DMS53 (cell line): ENCODE measurements at places on chromosomes 13 and 19.
A peak's percentile ranks its signal among the peaks of the same experiment; 100 is the strongest.

DNA sequence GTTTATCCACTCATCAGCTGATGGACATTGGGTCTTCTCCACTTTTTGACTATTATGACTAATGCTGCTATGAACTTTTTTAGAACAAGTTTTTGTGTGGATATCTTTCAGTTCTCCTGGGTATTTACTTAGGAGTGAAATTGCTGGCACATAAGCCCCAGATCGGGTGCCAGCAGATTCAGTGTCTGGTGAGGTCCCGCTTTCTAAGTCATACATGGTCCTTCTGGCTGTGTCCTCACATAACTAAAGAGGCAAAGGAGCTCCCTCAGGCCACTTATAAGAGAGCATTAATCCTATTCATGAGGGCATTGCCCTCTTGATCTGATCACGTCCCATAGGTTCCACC is 600 bp upstream of the ZNF226 start:
- DNase-seq, result no peak

DNA sequence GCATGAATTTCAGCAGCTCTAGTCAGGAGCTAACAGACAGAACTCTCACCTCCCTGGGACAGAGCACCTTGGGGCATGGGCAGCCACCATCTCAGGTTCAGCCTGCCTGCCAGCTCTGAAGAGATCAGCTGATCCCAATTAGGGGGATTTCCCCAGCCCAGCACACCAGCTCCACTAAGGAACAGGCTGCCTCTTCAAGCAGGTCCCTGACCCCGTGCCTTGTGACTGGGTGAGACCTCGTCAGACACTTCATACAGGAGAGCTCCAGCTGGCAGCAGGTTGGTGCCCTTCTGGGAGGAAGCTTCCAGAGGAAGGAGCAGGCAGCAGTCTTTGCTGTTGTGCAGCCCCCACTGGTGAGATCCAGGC is 84.5 kb upstream of the UFM1 start:
- peak; percentile 68 for DNase-seq

DNA sequence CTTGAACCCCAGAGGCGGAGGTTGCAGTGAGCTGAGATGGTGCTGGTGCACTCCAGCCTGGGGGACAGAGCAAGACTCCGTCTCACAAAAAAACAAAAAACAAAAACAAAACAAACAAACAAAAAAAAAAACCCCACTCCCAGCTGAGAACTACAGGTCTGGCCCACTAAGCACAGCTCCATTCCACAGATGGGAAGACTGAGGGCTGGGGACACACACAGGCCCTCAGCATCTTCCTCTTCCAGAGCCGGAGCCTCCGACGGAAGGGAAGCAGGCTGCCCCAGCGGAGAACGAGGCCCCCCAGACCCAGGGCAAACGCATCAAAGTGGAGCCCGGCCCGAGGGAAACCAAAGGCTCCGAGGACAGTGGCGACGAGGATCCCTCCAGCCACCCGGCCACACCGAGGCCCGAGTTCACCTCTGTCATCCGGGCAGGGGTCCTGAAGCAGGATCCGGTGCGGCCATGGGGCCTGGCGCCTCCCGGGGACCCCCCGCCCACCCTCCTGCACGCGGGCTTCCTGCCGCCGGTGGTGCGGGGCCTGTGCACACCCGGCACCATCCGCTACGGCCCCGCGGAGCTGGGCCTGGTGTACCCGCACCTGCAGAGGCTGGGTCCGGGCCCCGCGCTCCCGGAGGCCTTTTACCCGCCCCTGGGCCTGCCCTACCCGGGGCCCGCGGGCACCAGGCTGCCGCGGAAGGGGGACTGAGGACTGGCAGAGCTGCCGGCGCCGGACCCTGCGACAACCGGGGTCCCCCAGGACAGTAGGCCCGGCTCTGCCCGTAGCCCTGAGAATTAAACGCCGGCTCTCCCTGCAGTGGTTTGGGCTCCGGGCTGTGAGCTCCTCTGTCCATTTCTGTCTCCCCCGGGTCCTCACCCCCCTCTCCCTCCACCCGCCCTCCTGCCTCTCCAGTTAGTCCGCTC is 3.2 kb downstream of the TMEM160 start:
- no peak for DNase-seq

GRCh38 chr19:45828945-45829344 is 13.8 kb upstream of the RSPH6A start:
- DNase-seq, result no peak

- DNase-seq, result peak; percentile 73
Observed at GRCh38 chr19:8209462-8210378, 550 bp downstream of the CERS4 start.

DNA sequence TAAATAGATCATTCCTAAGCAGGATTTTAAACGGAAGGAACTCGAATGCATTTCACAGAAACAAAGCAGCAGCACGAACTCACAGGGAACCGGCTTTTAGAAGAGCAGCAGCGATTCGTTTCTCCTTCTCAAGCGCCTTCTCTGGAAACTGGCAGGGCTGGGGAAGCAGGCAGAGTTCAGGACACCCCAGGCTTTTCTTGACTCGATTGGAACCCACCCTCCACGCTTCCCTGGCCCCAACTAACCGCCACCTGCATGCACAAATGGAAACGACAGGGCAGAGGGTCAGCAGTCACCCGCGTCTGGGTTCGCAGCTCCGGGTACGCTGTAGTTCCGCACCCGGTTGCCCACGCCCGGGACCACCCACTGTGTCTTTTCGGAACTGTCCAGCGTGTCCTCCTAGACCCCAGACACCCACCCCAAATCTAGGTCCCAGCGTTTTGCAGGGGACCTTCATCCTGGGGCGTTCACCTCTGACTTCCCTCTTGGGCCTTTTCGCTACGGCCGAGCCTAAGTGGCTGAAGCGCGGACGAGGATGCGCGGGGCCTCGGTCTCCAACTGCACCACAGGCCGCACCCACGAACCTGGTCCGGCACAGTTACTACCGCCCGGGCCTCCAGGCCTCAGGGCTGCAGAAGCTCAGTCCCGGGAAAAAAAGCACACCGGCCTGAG is 500 bp downstream of the ZFP30 start:
- peak; percentile 90 for DNase-seq

DNA sequence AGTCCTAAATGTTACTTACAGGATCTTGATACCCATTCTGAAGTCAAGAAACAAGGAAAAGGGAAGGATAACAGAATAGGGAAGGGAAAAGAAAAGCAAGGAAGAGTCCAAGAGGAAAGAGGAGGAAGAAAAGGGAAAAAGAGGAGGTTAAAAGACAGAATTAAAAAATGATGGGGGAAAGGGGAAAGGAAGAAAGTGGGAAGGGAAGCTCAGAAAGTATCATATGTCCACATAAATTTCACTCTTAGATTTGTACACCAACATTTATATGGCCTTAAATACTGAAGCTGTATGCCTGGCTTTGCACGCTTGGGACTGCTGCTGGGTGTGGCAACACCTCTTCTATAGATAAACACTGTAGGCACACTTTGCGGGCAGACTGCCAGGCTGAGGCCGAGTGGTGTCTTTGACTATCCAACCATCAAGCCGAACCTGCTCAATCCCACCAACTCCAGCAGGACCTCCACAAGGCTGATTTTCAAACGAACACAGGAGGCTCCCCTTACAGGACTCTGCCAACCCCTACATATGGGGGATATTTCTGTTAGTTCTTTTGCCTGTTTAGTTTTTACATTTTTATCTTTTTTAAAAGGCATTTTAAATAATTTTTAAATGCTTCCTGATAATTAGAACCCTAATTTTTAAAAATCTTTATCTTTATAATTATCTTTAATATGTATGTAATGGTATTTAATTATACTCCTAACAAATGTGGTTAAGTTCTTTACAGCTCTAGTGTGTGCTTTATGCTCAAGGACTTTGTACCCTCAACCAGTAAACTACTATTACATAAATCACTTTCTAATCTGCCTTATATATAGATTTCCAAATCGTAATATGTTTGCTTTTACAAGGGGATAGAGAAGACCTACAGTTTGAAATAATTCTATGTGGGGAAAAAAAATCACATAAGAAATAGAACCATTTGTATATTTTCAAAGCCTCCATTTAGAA is 154.2 kb downstream of the DIAPH3 start:
- peak; percentile 44 for DNase-seq

- DNase-seq, result no peak
Observed at GRCh38 chr13:110706570-110707372, 855 bp upstream of the CARS2 start.

GRCh38 chr19:42024622-42025111 is 30.6 kb upstream of the ATP1A3 start:
- DNase-seq, result no peak

DNA sequence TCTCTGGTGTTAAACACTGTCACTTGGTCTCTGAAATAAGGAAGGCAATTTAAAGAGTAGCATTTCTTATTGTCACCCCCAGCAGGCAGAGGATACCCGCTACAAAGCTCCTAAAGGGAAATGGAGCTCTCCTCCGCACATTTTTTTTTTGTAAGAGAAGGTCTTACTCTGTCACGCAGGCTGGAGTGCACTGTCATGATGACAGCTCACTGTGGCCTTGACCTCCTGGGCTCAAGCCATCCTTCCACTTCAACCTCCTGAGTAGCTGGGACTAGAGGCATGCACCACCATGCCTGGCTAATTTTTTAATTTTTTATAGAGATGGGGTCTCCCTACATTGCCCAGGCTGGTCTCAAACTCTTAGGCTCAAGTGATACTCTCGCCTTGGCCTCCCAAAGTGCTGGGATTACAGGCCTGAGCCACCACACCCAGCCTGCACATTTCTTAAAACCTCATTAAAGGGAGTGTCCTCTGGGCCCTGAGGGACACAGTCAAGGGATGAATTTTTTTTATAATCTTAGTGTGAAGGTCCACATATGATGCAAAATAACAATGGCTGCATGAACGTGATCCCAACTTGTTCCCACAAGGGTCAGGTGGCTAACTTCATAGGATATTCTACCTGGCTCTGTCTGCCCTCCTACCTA is 32.1 kb downstream of the SLC25A30 start:
- no peak for DNase-seq

- DNase-seq, result no peak
Observed at GRCh38 chr19:45527731-45528130, 20.5 kb downstream of the VASP start.

DNA sequence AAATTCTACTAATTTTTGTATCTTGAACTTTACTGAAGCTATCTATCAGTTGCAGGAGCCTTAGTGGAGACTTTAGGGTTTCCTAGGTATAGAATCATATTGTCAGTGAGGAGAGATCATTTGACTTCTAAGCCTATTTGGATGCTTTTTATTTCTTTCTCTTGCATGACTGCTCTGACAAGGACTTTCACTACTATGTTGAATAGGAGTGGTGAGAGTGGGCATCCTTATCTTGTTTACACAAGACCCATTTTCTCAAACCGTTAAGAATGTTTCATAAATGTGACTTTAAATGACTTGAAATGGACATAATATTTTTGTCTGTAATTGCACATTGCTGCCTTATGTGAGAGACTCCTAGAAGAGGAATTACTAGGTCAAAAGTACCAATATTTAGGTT is 17.9 kb upstream of the CSNK1A1L start:
- no peak for DNase-seq

- peak; percentile 91 for DNase-seq
Observed at GRCh38 chr19:14689598-14690503, at the start of gene ZNF333. Gene ZNF333, plus strand, starts transcription at chr19:14690048. Its CDS starts 3,444 bp downstream, at chr19:14693492.

- DNase-seq, result peak; percentile 81
Observed at GRCh38 chr13:39616087-39616694, 13.2 kb upstream of the LHFPL6 start.

DNA sequence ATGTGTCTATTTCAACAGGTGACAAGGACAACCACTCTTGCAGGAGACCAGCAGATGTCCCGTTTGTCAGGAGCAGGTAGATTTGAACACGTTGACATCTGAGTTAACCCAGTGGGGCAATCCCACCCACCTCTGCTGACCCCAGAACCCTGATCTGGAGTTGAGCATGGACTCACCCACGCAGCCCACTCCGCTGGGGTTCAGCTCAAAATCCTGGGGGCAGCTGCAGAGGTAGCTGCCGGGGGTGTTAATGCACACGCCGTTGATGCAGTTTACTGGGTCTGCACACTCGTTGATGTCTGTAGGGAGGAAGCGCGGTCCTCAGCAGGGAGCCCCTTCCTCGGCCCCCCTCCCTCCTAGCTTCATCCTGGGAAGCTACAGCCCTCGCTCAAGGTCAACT is 39.9 kb downstream of the FBN3 start:
- DNase-seq, result no peak

DNA sequence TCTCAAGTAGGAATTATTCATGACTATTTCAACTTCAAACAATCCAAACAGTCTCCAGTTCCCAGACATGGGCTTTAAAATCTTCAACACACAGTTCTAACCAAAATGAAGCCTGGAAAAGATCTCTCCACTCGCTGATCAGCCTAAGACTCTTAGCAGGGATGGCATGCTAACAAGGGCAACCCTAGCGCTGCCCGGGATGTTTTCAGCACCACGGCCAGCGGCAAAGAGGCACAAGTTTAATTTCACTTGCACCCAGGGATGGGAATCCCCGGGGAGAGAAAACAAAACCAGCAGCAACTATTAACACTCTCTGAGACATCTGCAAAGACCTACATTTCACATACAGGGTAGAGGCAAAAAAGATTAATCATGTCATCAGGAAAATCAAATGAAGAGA is 43.0 kb downstream of the CACNA1A start:
- DNase-seq, result peak; percentile 6

DNA sequence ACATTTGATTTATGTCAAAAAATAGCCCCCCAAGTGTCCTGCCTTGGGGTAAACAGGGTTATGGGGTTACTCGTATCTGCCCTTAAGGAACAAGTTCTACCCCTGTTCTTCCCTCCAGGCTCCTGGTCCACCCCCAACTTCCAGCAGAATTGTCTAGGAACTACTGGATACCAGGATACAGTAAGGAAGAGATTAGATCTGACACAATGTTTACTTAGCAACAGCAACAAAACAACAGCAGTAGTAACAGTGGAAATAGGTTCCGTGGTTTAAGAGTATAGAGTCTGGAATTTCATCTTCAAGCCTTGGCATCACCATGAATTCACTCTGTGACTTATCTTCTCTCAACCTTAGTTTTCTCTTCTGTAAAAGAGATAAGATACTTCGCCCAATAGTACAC is 1.7 kb upstream of the FAM98C start:
- DNase-seq, result peak; percentile 62

- no peak for DNase-seq
Observed at GRCh38 chr13:106286811-106287210, 248.7 kb downstream of the EFNB2 start.

- peak; percentile 62 for DNase-seq
Observed at GRCh38 chr13:26021516-26021915, 30.3 kb downstream of the SHISA2 start.

DNA sequence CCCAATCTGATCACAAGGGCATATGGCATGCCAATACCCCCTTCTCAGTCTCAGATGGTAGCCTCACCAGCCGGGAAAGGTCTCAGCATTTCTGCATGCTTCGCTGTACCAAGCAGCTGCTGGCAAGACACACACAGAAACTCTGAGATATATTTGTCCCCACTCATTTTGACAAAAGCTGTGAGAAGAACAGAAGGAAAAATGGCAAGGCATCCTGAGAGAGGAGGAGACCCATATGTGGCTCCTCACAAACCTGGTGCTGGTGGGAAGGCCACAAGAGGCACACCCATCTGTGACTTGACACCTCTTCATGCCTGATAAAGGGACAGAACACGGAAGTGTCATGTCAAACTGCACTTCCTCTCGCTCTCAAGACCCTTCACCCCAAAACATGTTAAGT is 36.7 kb upstream of the DOCK9 start:
- no peak for DNase-seq

DNA sequence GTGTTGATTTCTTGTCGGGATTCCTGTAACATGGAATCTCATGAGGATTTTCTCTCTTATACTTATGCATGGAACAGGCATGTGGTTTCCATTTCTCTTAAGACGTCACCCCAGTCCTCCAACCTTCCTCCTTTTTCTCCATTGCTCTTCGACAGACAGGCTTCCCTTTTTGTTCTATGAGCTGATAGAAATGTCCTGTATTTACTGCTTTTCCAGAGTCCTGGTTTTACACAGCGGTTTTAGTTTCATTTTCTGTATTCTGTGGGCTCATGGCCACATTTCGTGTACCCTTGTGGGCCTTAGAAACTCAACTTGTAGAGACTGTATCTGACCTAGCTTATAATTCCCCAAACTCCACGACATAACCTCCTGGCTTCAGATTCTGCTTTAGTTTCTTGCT is 113.1 kb downstream of the PAN3 start:
- no peak for DNase-seq
